ENCODE measurements at places on chromosomes 6 and 20.
A peak's percentile ranks its signal among the peaks of the same experiment; 100 is the strongest.

DNA sequence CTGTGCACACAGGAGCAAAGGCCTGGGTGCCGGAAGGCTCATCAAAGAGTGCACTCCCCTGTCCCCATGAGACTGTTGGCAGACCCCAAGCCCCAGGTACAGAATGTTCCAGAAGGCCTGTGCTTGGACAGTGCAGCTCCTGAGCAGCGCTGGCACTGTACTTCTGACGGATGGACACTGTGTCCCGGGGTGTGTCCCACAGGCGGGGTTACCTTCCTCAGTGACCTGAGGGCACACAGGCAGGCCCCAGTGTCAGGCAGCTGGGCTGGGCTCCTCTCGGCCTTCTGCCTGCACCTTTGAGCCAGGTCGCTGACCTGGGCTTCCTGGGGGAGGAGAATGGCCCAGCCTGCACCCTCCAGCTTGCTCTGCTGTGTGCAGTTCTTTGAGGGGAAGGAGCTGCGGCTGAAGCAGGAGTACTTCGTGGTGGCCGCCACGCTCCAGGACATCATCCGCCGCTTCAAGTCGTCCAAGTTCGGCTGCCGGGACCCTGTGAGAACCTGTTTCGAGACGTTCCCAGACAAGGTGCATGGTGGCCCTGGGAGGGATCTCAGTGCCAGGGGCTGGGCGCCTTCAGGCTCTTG, 30.1 kb downstream of the PYGB start:
- DNase-seq, result no peak

GRCh38 chr6:108635505-108636226, 74.9 kb downstream of the FOXO3 start:
- DNase-seq, result no peak

DNA sequence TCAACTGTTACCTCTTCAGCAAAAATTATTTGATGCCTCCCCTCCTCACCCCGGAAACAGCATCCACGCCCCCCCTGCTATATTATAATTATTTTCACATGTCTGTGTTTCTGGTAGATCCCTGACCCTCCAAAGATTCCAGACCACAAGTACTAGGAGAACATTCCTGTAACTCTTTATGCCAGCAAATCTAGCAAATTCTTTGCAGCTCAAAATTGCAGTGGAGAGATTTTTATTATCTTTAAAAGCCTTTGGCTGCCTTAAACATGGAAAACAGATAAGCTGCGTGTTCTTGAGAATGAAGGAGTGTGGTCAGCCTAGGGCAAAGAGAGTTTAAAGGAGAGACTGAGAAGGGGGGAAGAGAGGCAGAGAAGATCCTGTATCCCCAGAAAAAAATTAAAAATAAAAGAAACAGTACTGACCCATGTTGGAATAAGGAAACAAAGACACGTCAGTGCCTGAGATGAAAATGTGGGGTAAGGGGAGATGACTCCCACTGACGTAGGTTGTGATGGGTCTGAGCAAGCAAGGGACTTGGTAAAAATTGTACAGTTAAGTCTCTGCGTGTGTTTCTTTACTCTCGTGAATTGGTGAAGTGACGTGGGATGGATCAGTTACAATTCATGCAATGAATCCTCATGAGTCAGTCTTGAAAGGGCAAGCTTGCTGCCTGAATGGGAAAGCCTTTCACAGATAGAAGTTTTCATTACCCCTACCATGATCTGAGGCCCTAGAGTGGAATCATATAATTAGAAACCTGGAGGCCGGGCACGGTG, 8.3 kb downstream of the ID4 start:
- no peak for DNase-seq

DNA sequence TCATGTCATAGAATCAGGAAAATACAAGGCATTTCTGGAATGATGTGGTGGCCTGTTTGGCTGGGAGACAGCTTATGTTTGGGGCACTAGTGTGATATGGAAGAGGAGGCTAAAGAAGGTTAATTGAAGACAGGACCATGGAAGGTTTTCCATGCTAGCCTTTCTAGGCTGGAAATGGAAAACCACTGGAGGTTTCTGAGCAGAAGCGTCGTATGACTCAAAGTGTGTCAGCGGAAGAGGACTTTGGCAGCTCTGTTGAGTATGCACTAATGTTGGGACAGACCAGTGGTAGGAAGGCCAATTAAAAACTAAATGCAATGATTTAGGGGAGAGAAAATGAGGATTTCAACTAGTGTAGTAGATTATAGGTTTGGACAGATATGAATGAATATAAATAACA, 413.1 kb downstream of the PLCB1 start:
- DNase-seq, result no peak

GRCh38 chr20:32585011-32585585, at the start of gene NOL4L:
NOL4L (minus strand) TSS chr20:32585333; CDS start chr20:32584890, 443 bp downstream.
- DNase-seq, result no peak

GRCh38 chr20:41367393-41367695, 726 bp upstream of the EMILIN3 start:
- DNase-seq, result no peak

GRCh38 chr6:155190677-155191076, 73.1 kb upstream of the CLDN20 start:
- DNase-seq, result no peak

GRCh38 chr6:95095855-95096254, 481.5 kb upstream of the MANEA start:
- DNase-seq, result no peak

GRCh38 chr6:132132924-132133639, 181.9 kb upstream of the CCN2 start:
- DNase-seq, result no peak

DNA sequence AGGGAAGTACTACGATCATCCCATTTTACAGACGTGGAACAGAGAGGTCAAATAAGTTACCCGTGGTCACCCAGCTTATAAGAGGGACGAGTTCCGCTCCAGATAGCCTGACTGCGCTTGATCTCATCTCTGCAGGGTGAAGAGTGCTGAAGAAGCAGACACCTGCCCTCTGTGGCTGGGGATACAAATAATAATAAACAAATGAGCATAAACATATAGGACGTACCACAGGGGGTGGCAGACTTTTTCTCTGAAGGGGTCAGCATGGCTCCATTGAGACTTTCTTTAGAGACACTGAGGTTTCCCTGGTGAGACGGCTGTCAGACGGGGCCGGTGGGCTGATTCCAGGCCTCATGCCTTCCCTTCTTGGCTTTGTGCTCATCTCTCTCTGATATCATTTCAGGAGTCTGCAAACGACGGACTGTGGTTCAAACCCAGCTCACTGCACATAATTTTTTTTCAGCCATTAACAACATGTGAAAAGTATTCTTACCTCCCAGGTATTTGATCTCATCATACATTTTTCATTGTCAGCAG, 47.1 kb downstream of the IRF4 start:
- no peak for DNase-seq

DNA sequence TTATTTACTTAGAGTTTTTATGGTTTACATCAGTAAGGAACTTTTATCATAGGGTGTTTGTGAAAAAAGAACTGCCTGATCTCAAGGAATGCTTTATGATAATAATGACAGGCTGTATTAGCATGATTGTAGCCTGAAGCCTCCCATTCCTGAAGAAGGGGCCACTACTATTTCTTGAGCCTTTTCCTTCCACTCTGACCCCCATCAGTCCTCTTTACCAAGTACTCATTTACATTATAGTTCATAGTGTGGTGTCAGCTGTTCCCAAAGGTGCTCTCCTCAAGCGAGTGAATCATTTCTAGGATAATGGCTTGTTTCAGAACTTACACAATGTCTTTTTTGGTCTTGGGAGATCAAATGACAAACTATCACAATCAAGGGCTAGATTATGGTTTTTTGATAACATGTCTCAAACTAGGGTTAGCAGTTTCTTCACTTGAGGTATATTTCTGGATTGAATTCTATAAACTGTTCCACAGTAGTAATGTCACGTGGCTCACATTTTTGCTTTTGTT, 283.6 kb downstream of the CDKAL1 start:
- no peak for DNase-seq

GRCh38 chr6:56869346-56869745, 85.6 kb upstream of the BEND6 start:
- DNase-seq, result no peak

DNA sequence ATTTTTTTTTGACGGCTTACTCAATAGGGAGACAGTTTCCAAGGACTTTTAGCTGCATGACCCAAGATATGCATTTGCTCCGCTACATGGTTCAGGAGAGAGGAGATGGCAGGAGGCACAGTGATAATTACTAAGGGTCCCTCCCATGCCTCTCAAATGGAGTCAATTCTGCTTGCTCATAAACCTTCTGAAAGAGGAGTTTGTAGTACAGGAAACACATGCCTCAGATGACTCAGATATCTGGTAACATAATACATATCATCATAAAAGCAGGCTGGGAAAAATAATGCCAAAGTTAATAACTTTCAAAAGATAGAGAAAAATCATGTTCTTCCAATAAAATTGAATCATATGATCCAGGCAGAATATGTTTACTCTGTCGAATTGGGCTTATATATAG, 97.6 kb upstream of the DEFB112 start:
- DNase-seq, result no peak

DNA sequence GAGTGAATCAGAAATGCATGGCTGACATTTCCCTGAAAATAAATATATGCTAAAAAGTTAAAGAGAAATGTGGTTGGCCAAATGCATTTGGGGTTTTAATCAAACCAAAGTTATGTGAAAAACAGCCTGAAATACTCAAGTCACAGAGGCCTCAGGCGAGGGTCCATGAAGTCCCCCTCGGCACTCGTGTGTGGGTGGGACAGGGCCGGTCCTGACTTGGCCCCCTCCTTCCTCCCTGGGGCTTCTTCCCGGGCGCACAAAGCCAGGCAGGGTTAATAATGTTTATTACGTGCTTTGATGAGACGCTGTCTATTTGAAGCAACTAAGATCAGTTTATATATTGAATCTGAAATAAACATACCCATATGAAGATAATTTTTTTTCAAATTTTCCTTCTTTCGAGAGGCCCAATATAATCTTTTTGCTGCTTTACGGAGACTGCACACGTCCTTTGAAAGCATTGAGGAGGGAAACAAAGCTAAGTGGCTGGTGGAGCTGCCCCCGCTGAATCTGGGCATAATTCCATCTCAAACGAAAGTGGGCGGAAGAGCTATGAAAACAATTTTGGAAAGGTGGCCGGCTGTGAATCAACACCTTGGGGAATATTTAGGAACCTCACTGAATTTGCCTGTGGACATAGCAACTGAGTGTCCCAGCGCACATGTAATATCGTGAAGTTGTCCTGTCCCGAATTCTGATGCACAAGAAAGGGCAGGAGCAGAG, 55.8 kb upstream of the SMOC2 start:
- peak; percentile 34 for DNase-seq

DNA sequence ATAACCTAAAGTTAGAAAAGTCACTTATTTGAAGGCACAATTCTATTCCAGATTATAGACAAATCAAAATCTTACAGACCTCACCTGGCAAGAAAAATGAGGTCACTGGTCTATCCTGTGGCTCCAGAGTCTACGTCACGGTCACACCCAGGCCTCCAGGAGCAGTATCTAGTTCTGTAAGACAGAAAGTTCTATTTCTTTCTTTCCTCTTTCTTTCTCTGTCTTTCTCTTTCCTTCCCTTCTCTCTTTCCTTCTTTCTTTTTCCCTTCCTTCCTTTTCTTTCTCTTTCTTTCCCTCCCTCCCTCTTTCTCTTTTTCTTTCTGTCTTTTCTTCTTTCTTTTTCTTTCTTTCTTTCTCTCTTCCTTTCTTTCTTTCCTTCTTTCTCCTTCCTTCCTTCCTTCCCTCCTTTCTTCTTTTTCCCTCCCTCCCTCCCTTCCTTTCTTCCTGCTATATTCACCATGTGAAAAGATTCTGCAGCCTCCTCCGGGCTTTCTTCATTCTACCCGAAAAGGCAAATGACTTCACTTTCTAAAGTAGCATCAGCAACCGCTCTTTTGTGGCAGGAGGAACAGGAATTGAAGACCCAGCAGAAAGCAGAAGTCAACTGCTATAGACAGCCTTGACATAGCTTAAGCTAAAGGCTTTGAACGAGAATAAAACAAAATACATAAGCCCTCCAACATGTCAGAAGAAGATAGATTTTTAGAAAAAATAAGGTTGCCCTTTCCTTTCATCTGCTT, 83.9 kb upstream of the SIRPG start:
- DNase-seq, result no peak

- no peak for DNase-seq
These were observed 58.7 kb upstream of the RNF24 start for GRCh38 chr20:4073852-4074741.

DNA sequence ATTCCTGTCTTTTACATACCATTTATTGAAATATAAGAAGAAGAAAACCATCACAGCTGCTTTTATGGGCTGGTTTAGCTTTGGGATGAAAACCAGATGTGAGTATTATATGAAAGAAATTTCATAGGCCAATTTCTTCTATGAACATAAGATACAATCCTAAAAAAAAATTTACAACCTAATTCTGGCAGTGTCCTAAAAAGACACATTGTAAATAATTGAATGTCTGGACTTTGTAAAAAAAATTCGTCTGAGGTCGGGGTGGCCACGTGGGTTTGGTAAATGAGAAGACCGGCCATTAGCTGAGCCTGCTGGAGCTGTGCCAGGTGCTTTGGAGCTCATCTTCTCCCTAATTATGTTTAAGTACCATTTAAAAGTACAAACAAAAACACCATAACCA, 26.8 kb downstream of the DACT2 start:
- DNase-seq, result peak; percentile 60

- DNase-seq, result no peak
These were observed 55.7 kb upstream of the PRND start for GRCh38 chr20:4666001-4666479.

DNA sequence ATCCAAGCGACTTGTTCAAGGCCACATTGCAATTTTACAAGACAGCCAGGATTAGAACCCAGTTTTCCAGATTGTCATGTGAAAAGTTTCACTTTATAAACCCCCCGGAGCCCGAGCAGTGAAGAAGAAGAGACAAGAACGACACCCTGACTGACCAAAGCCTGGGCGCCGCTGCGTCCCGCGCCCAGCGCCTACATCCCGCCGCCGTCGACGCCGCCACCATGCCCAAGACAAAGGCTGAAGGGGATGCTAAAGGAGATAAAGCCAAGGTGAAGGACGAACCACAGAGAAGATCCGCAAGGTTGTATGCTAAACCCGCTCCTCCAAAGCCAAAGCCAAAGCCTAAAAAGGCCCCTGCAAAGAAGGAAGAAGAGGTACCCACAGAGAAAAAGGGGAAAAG, 27.1 kb upstream of the GJA1 start:
- no peak for DNase-seq

DNA sequence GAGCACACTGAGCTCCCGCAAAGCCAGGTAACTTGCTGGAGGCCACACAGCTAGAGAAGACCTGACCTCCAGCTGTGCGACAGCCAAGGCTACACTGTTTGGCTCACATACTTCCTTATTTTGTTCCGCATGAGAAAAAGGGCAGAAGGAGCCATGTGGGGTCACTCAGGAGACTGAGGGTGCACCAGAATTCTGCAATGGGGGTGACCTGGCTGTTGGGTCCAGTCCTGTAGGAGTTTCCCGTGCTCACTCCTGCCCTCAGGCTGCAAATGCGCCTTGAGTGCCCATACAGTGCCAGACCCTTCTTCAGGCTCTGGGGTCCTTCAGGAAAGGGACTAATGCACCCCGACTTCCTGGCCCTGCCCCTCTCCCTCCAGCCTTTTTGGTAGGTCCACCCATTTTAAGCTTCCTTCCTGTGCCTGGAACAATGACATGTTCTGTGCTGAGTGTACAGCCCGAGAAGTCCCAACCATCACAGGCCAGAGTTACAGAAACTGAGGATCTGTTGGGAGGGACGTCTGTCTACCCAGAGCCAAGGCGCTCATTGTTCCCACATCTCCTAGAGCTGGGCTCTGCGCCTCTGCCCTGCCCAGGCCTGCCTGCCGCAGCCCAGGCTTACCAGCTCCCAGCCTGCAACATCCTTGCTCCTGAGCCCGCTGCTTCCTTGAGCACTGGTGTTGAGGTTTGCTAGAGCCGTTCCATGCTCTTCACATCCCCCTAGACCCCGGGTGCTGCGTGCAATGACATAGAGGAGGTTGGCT, 33.5 kb upstream of the CD93 start:
- DNase-seq, result no peak

Measured in DMS79 (cell line).